ENCODE measurements at places on chromosomes 7 and 10.

DNA sequence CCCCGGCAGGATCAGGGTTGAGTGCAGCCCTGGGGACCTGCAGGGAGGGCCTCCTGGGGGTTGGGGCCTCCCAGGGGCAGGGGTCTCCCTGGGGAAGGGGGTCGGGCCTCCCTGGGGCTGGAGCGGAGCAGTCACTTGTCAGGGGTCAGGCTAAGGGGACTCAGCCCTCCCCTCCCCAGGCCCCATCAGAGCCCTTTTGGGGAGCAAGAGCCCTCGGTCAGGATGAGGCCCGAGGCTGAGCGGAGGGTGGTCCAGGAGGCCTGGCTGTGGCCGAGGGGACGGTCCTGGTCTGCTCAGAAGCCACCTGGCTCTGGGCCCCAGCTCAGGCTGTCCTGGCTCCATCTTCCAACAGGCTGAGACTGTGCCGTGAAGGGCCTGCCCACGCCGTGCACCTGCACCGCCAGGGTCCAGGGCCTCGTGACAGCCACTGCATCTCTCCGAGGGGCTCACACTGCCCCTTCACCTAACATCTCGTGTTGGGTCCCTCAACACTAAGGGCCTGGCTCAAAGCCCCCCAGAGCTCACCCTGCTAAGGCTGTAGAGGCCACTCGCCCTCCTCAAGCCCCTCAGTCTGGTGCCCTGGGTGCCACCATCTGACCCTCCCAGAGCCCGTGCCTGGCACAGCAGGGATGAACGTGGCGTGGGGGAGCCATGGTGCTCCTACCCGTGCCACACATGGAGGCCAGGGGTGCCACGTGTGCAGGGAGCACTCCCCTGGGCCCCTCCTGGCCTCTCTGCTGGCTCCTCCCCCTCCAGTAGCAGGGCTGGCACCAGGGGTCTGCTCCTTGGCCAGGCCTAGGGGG, 12.9 kb downstream of the BHLHA15 start:
- H3K4me1 ChIP-seq, result no peaks in the 10 kb centered on the region
- no peaks in the 10 kb centered on the region for H3K27me3 ChIP-seq
- H3K4me3 ChIP-seq, result no peak overlapping the region
- peaks cover 14% of the 10 kb centered on the region for H3K36me3 ChIP-seq
- no peak for DNase-seq

- no peak overlapping the region for H3K4me3 ChIP-seq
- H3K27me3 ChIP-seq, result no peaks in the 10 kb centered on the region
- H3K4me1 ChIP-seq, result no peaks in the 10 kb centered on the region
- no peak overlapping the region for H3K27ac ChIP-seq
- H3K36me3 ChIP-seq, result no peaks in the 10 kb centered on the region
Measured at GRCh38 chr7:118606602-118607001, 382.1 kb downstream of the ANKRD7 start.

DNA sequence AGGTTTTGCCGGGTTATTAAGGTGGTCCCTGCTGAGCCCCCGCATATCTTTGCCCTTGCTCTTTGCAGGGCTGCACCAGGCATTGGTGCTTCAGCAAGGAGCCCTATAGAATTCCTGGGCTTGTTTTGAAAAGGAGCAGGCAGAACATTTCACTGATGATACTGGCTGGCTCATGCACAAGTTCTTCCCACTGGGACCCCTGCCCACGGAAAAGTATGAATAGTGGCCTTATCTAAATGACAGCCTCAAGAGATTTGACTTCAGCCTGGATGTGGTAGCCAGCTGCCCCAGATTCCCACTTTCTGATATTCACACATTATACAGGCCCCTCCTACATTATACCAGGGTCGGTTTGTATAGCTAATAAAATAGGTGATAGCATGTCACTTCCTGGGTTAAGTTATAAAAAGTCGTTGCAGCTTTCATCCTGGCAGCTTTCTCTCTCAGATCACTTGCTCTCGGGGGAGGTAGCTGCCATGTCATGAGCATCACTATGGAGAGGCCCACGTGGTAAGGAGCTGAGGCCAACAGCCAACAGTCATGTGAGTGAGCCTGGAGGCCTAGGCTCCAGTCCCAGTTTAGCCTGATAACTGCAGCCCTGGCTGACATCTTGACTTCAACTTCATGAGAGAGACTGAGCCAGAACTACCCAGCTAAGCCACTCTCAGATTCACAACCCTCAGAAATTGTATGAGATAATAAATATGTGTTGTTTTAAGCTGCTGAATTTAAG, 16.8 kb upstream of the CRTAC1 start:
- peak overlapping the region; percentile 75 for H3K27ac ChIP-seq
- no peaks in the 10 kb centered on the region for H3K36me3 ChIP-seq
- DNase-seq, result peak; percentile 65
- peaks cover 17% of the 10 kb centered on the region for H3K4me1 ChIP-seq
- no peaks in the 10 kb centered on the region for H3K27me3 ChIP-seq

GRCh38 chr10:13990392-13990805, 340.3 kb downstream of the FRMD4A start:
- H3K4me3 ChIP-seq, result no peak overlapping the region
- H3K4me1 ChIP-seq, result no peaks in the 10 kb centered on the region
- DNase-seq, result no peak
- peak overlapping the region; percentile 66 for H3K27ac ChIP-seq

- peak overlapping the region; percentile 18 for H3K27ac ChIP-seq
- H3K4me3 ChIP-seq, result no peak overlapping the region
- peak; percentile 84 for DNase-seq
- no peaks in the 10 kb centered on the region for H3K27me3 ChIP-seq
Measured at GRCh38 chr10:103616705-103617601, 123.4 kb downstream of the NEURL1 start.

- no peak overlapping the region for H3K27ac ChIP-seq
- H3K4me3 ChIP-seq, result no peak overlapping the region
Measured at GRCh38 chr10:83582407-83583095, 556.8 kb upstream of the GHITM start.

DNA sequence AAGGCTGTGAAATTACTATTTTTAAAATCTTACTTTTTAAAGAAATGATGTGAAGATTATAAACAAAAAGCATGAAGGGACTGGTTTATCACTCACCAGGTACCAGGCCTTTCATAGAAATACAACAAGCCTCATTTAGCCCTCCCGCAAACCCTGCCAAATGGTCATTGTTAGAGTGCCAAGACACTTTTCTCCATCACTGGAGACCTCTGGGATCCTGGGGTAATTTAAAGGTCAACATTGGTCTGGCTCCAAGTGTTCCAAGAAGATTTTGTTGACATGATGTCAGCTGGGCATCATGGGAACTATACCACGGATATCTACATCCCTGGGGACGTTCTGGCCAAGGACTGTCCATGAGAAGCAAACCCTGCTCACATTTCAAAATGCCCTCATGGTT, 138.0 kb upstream of the FRMD4A start:
- no peak overlapping the region for H3K4me3 ChIP-seq
- no peaks in the 10 kb centered on the region for H3K4me1 ChIP-seq
- H3K27me3 ChIP-seq, result no peaks in the 10 kb centered on the region
- H3K27ac ChIP-seq, result no peak overlapping the region
- H3K36me3 ChIP-seq, result no peaks in the 10 kb centered on the region

GRCh38 chr10:103895411-103896186, 22.4 kb downstream of the STN1 start:
- no peak for DNase-seq
- H3K4me3 ChIP-seq, result no peak overlapping the region
- H3K27me3 ChIP-seq, result no peaks in the 10 kb centered on the region
- H3K36me3 ChIP-seq, result peaks cover 45% of the 10 kb centered on the region

- no peaks in the 10 kb centered on the region for H3K27me3 ChIP-seq
- no peak overlapping the region for H3K27ac ChIP-seq
- DNase-seq, result no peak
- no peaks in the 10 kb centered on the region for H3K36me3 ChIP-seq
Measured at GRCh38 chr10:114911801-114912469, 26.1 kb upstream of the TRUB1 start.

- H3K27ac ChIP-seq, result no peak overlapping the region
- no peaks in the 10 kb centered on the region for H3K36me3 ChIP-seq
- no peak overlapping the region for H3K4me3 ChIP-seq
Measured at GRCh38 chr10:3729397-3729976, 55.5 kb downstream of the KLF6 start.

GRCh38 chr10:55837273-55837672, 523.8 kb downstream of the ZWINT start:
- H3K4me1 ChIP-seq, result no peaks in the 10 kb centered on the region
- H3K4me3 ChIP-seq, result no peak overlapping the region
- DNase-seq, result no peak
- no peaks in the 10 kb centered on the region for H3K27me3 ChIP-seq
- no peaks in the 10 kb centered on the region for H3K36me3 ChIP-seq
- no peak overlapping the region for H3K27ac ChIP-seq

DNA sequence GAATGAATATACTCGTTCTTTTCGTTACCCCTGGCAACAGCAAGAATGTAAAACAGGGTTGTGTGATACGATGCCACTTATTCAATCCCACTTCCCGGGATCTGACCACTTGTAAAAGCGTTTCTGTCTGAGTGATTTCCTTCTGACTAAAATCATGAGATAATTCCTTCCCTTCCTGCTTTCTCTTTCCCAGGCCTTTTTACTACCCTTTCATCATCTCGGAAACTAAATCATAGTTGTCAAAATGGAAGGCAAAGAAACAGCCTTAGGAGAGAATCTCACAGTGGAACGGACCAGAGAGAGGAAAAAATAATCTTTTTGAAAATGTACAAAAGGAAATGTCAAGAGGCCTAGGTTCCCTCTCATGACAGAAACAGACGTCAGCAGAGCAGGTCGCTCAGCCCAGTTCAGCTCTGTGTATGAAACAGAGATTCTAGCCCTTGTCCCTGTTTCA, 29.8 kb downstream of the DIP2C start:
- no peaks in the 10 kb centered on the region for H3K27me3 ChIP-seq
- no peak overlapping the region for H3K4me3 ChIP-seq
- no peaks in the 10 kb centered on the region for H3K36me3 ChIP-seq
- peak overlapping the region; percentile 80 for H3K27ac ChIP-seq
- no peak for DNase-seq

- no peak overlapping the region for H3K27ac ChIP-seq
- DNase-seq, result no peak
- no peak overlapping the region for H3K4me3 ChIP-seq
- H3K4me1 ChIP-seq, result no peaks in the 10 kb centered on the region
Measured at GRCh38 chr7:23098460-23098859, 7.1 kb upstream of the KLHL7 start.

DNA sequence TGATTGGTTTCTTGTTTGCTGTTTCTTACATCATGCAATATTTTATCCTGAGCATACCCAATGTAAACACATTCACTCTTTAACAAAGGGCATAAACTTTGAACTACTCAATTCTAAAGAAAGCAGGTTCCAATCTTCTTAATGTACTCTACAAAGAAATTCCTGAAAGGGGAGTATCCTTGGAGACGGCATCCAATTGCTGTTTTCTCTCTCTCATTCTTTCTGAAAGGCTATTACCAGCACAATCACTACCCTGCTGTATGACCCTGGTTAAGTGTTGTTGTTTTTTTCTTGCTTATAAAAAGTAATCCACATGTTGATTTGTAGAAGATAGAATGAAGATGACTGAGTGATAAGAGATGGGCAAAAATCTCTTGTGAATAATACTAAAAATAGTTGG, 176.0 kb downstream of the ZNF365 start:
- no peak overlapping the region for H3K27ac ChIP-seq
- no peaks in the 10 kb centered on the region for H3K27me3 ChIP-seq
- H3K4me1 ChIP-seq, result no peaks in the 10 kb centered on the region
- no peak for DNase-seq

DNA sequence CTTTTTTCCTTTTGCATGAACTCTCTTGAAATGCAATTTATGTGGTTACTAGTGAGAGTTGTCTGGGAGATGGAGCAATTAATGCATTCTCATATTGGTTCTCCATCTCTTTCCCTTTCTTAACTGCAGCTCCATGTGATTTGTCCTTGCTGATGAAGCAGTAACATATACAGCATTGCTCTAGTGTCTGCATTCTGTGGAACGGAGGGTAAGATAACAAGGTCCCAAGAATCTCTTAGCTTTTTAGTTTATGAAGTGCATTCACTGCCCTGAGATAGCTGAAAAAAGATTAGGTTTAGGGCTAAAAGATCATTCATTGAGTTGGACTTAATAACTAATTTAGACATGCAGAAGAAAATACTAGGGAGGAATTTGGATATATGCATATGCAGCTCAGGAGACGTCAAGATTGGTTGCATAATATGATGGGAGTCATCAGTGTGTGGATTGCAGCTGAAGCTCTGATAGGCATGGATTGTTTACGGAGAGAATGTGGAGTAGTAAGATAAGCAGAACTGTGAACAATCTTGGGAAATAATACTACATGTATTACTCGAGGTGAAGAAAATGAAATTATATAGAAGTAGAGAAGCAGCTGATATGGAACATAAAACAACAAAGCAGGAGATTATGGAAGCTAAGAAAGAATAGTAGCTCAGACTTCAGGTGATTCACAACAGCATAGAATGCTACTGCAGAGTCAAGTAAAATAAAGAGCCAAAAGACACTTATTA, 404.7 kb downstream of the ARL4A start:
- no peaks in the 10 kb centered on the region for H3K27me3 ChIP-seq
- no peak overlapping the region for H3K4me3 ChIP-seq
- no peaks in the 10 kb centered on the region for H3K4me1 ChIP-seq

- DNase-seq, result no peak
- no peaks in the 10 kb centered on the region for H3K36me3 ChIP-seq
- no peaks in the 10 kb centered on the region for H3K27me3 ChIP-seq
- H3K4me1 ChIP-seq, result no peaks in the 10 kb centered on the region
- H3K27ac ChIP-seq, result no peak overlapping the region
Measured at GRCh38 chr10:2882628-2883027, 184.7 kb upstream of the PFKP start.

DNA sequence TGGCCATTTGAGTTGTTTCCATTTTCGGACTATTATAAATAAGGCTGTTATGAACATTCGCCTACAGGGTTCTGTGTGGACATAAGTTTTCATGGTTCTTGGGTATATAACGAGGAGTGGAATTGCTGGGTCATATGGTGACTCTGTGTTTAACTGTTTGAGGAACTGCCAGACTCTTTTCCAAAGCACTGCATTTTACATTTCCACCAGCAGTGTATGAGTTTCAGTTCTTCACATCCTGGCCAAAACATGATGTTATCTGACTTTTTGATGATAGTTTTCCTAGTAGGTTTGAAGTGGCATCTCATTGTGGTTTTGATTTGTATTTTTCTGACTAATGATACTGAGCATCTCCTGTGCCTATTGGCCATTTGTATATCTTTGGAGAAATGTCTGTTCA, 5.4 kb downstream of the SUV39H2 start:
- no peak overlapping the region for H3K4me3 ChIP-seq
- peaks cover 14% of the 10 kb centered on the region for H3K4me1 ChIP-seq
- no peak overlapping the region for H3K27ac ChIP-seq

DNA sequence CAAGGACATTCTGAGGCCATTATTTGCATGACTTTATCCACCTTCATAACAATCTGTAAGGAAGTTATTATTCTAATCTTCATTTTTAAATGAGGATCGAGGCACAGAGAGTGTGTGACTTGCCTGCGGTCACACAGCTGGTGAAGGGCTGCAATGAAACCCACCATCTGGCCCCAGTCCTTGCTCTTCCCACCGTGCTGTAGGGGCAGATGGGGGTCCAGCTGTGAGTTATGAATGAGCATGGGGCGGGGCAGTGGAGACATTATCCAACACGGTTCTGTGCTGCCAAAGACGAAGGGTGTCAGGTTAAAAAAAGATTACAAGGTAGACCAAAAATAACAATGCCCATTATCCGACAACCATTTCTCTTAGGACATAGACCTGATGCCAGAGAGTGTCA, 417.5 kb upstream of the MGMT start:
- no peak overlapping the region for H3K27ac ChIP-seq
- H3K4me1 ChIP-seq, result no peaks in the 10 kb centered on the region
- no peaks in the 10 kb centered on the region for H3K27me3 ChIP-seq
- no peak overlapping the region for H3K4me3 ChIP-seq
- no peak for DNase-seq

All from right atrium auricular region (tissue), 2 donors.